Smooth muscle cell of trachea (primary cell): ENCODE measurements at places on chromosomes 11 and 22. TPM values are rescaled to one million over a fixed set of nuclear protein-coding genes. Genes with fewer than 3 reads are reported as not detected.

Gene TBX1
- 0.17 and 0.44 TPM in 2 replicates for total RNA-seq

Gene TEX12
- 0.15 TPM in 1 of 2 replicates, not detected in the other for total RNA-seq

Gene P2RY2
- not detected in 2 replicates for total RNA-seq

Gene TTLL1
- total RNA-seq: 15.3 and 18.7 TPM in 2 replicates

Gene CLDN5
- 0.17 and 2.2 TPM in 2 replicates for total RNA-seq

Gene UPK2
- total RNA-seq: not detected in 2 replicates

Gene DCHS1
- total RNA-seq: 24.4 and 39.2 TPM in 2 replicates

Gene GNAZ
- 0.87 and 1.2 TPM in 2 replicates for total RNA-seq

Gene NAALAD2
- 2.0 and 2.5 TPM in 2 replicates for total RNA-seq

Gene ARL14EP
- total RNA-seq: 26.3 and 29.8 TPM in 2 replicates

Gene OVCH2
- not detected in 2 replicates for total RNA-seq

Gene NLRP6
- not detected in 2 replicates for total RNA-seq

Gene OR2AG1
- total RNA-seq: not detected in 2 replicates

Gene GPR83
- under 0.01 TPM in 1 of 2 replicates, not detected in the other for total RNA-seq

Gene HTR3A
- not detected in 2 replicates for total RNA-seq

Gene SLC25A18
- total RNA-seq: not detected in 2 replicates

Gene SAC3D1
- 9.2 and 14.4 TPM in 2 replicates for total RNA-seq

Gene MYBPC3
- total RNA-seq: not detected in 2 replicates

Gene KDM4E
- not detected in 2 replicates for total RNA-seq

Gene OR8G1
- total RNA-seq: 0.17 TPM in 1 of 2 replicates, not detected in the other

Gene PHF5A
- 54.7 and 68.1 TPM in 2 replicates for total RNA-seq

Gene SLC37A2
- total RNA-seq: 1.5 and 2.0 TPM in 2 replicates

Gene OR52N5
- not detected in 2 replicates for total RNA-seq

Gene PKP3
- total RNA-seq: 1.7 and 2.8 TPM in 2 replicates

Gene SPTBN2
- total RNA-seq: 1.2 and 2.6 TPM in 2 replicates

Gene NAALADL1
- 38.2 and 46.3 TPM in 2 replicates for total RNA-seq

Gene FGF4
- total RNA-seq: not detected in 2 replicates

Gene DDX17
- total RNA-seq: 415 and 944 TPM in 2 replicates

Gene TTC12
- 13.1 and 19.7 TPM in 2 replicates for total RNA-seq

Gene CBL
- 9.6 and 11.5 TPM in 2 replicates for total RNA-seq

Gene HTATIP2
- 48.3 and 51.6 TPM in 2 replicates for total RNA-seq

Gene RTN4RL2
- 0.33 TPM in 1 of 2 replicates, not detected in the other for total RNA-seq

Gene KRTAP5-7
- 0.17 TPM in 1 of 2 replicates, not detected in the other for total RNA-seq
